GM18507 (cell line): ENCODE measurements at places on chromosomes 12 and 14.

DNA sequence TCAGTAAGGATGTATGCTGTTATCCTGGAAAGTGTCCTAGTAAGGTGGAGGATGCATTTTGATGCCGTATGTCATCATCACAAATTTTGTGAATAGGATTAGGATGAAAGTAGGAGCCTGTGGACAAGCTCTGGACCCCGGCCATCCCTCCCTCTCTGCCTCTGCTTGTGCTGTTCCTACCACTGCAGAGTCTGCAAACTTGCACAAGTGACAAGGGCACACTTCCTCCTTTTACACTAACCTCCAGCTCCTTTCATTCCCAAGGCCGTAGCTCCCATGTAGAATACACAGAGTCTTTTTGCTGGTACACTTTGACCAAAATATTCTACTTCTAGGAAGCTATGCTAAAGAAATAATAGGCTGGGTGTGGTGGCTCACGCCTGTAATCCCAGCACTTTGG is 13.3 kb upstream of the TMCC3 start:
- no peak for DNase-seq

DNA sequence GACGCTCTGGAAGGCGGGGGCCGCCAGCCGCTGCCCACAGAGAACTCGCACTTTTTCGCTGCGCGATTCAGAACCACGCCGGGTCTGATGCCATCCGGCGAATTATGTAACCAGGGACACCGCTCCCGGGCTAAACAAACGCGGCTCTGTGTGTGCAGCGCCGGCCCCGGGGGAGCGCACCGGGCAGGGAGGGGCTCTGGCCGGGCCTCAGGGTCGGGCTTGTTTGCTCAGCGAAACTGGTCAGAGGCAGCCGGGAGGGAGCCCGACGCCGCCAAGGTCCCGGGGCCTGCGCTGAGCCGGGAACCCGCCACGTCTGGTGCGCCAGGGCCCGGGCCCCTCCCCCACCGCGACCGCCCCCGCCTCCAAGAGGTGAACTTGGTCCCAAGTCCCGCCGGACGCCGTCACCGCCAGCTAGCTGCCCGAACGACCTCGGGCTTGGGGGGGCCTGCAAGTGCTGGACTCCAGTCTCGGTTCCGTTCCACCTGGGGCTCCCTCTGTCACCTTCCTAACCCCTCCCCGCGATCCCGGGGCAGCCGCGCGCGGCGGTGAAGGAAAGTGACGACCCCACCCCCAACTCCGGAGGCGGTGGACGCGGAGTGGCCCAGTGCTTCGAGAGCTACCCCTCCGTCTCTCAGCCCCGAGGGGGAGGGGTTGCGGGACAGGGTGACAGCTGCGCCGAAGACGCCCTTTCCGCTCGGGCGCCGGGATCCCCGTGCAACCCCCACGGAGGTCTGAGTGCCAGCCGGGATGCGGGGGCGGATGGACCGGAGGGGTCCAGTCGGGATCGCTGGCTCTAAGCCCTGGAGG is 848 bp downstream of the CTDSP2 start:
- no peak for DNase-seq

- no peak for DNase-seq
Measured at GRCh38 chr12:26283046-26283445, 87.7 kb downstream of the SSPN start.

GRCh38 chr12:40171501-40171900 is 53.3 kb upstream of the LRRK2 start:
- no peak for DNase-seq

- no peak for DNase-seq
Measured at GRCh38 chr14:34781242-34781641, 66.8 kb upstream of the CFL2 start.

DNA sequence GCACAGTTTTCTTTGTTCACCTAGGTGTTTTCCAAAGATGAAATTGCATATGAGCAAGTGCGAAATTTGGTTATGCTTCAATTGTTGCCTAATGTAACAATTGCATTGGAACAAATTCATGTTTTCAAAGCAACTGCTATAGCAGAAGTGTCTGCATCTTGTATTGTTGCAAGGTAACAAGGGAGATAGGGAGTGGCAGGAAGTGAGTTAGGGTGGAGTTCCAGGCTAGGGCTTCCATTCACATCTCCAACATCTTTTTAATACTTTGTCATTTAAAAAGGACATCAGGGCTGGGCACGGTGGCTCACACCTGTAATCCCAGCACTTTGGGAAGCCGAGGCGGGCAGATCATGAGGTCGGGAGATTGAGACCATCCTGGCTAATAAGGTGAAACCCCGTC is 312.3 kb upstream of the E2F7 start:
- DNase-seq = no peak

GRCh38 chr12:132602572-132603239 is 7.7 kb downstream of the LRCOL1 start:
- DNase-seq = no peak

- no peak for DNase-seq
Measured at GRCh38 chr12:53993162-53994008, 6.6 kb upstream of the HOXC9 start.

DNA sequence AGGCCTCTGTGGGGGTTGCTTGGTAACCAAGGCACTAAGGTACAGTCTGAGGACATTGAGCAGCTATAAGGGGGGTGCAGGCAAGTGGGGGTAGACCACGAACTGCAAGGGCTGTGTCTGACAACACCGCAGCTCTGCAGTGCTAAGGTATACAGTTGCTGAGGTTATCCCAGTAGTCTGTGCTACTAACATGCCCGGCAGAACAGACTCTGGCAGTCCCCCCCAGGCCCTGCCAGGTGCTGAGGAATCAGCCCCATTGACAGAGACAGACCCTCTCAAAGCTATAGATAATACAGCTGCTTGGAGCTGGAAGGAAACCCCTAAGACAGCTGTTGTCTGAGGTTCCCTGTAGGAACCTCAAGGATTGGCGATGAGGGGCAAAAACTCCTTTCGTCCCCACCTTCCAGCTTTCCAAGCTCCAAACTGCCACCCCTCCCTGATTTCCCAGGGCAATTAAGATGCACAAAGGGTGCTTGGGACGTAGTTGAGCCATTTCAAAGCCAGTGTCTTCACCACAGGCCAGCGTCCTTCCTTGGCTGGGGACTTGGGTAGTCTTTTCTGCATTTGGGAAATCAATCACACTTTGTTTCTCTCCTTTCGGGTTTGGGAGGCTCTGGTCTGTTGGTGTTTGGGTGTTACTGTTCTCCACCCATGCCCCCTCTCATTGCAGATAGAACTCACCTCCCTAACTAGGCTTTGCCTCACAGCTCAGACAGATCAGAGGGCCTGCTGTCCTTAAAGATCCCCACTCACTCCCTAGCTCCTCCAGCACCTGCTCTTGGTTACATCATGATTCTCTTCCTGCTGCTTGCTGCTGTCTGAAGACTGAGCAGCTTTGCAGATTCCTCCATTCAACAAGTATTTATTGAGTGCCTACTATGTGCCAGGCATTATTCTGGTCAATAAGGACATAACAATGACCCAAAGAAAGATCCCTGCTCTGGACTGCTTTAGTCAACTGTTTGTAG is 2.0 kb upstream of the MYH7 start:
- no peak for DNase-seq

DNA sequence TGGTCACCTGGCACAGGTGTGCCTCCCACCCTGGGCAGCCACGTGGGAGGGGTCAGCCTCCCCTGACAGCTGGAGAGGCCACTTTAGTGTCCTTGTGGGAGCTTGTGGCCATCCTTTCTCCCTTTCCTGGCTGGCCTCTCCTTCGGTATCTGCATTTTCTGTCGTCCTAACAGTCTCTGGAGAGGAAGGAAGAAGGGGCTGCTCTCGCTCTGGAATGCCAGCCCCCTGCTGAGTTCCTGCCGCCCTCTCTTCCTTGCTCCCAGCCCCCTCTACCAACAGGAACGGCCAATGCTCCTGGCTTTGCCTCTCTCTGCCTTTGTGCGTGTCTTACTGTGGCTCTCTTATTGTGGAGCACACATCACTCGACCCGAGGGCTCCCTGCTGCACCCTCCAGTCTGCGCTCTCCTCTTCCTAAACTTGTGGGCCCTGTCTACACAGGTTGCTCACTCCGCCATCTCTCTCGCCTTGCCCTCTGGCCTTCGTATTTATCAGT is 70.8 kb downstream of the FBXL14 start:
- no peak for DNase-seq

GRCh38 chr12:98828802-98829600 is 183.9 kb downstream of the APAF1 start:
- no peak for DNase-seq

DNA sequence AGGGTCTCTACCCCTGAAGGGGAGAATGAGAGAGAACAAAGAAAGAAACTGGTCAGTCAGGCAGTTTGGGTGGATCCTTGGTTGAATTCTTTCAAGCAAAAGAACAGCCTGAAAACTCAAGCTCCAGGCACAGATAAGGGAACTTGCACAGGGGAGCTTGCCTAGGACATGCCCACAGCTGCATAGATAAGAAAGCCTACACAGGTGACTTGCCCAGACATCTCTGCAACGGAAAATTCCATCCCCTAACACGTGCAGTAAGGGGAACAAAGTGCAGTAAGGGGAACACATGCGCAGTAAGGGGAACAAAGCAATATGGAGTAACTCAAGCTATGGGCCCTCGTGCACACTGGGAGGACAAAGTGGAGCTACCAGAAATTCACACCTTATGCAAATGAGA is 540.1 kb upstream of the MIS18BP1 start:
- DNase-seq = no peak
